Endothelial cell (in vitro differentiated cells): ENCODE measurements at places on chromosomes 4 and X.

GRCh38 chr4:2361366-2362265 is 56.8 kb downstream of the ZFYVE28 start:
- H3K36me3 ChIP-seq, result no peaks in the 10 kb centered on the region
- no peaks in the 10 kb centered on the region for H3K4me1 ChIP-seq
- H3K27me3 ChIP-seq, result peaks cover 2% of the 10 kb centered on the region
- H3K4me3 ChIP-seq, result no peak overlapping the region

DNA sequence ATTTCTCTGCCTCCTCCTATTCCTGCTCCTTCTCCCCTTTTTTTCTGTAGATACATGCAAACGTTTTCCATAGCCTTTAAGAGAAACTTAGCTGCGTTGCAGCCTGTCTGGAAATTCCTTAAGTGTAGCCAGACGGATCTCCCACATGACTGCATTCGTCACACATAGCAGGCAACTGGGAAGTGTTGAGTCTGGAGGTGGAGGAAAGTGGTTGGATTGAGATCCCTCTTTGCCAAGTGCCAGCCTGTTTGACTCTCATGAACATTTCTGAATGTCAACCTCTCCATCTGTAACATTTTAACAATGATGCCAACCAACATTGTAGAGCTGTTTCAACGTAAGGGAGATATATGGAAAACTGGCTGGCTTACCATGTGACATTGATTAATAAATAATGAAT is 45.1 kb upstream of the FAM9A start:
- no peak for DNase-seq
- H3K27me3 ChIP-seq, result no peaks in the 10 kb centered on the region
- H3K4me1 ChIP-seq, result no peaks in the 10 kb centered on the region

DNA sequence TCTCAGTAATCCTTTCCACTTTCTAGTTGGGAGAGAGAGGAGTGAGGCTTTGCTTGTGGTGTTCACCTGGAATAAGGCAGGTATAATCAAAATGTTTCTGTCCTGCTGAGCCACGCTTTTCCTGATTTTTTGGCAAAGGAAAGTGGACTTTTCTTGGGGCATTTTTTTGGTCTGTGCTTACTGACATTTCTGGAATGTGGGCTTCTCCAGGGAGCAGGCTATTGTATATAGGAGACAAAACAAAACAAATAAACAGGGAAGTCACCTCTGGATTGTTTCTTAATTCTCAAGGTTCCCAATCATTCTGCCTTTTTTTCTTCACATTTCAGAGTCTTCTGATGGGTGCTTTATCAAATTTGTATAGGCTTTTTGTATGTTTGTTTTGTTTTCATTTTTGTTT is 25.7 kb upstream of the RP2 start:
- no peak for DNase-seq
- H3K27ac ChIP-seq, result no peak overlapping the region
- no peaks in the 10 kb centered on the region for H3K36me3 ChIP-seq
- H3K27me3 ChIP-seq, result no peaks in the 10 kb centered on the region
- peaks cover 12% of the 10 kb centered on the region for H3K4me1 ChIP-seq

- no peak overlapping the region for H3K27ac ChIP-seq
- peaks cover 10% of the 10 kb centered on the region for H3K4me1 ChIP-seq
- H3K4me3 ChIP-seq, result no peak overlapping the region
- H3K27me3 ChIP-seq, result no peaks in the 10 kb centered on the region
- no peak for DNase-seq
Observed at GRCh38 chr4:156173486-156173885, 219.8 kb upstream of the CTSO start.

DNA sequence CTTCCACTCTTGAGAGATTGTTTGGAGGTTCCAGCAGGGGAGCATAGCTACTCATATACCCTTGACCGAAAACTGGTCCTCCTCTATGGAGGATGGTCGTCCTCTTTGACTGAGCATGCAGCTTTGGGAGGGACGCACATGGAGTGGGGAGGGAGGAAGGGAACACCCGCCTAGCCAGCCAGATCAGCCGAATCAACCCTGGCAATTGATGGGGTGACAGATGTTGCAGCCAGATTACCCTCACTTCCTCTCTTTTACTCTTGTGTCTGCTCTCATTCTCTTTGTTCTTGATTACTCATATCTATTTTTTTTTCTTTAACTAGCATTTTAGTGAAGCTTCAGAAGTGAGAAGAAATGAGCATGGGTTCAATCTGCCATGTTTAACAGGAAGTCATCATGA is 19.6 kb downstream of the MGST2 start:
- peak overlapping the region; percentile 76 for H3K4me3 ChIP-seq
- H3K27ac ChIP-seq, result no peak overlapping the region
- peaks cover 59% of the 10 kb centered on the region for H3K36me3 ChIP-seq
- peaks cover 2% of the 10 kb centered on the region for H3K27me3 ChIP-seq

- no peaks in the 10 kb centered on the region for H3K27me3 ChIP-seq
- DNase-seq, result no peak
- H3K4me3 ChIP-seq, result no peak overlapping the region
Observed at GRCh38 chrX:45876206-45876605, 669.0 kb downstream of the ZNF674 start.

GRCh38 chr4:152936446-152937335 is 568 bp downstream of the FHDC1 start:
- DNase-seq, result peak; percentile 35
- H3K27ac ChIP-seq, result no peak overlapping the region
- peak overlapping the region; percentile 56 for H3K4me3 ChIP-seq
- H3K36me3 ChIP-seq, result no peaks in the 10 kb centered on the region

- H3K4me1 ChIP-seq, result no peaks in the 10 kb centered on the region
- no peak overlapping the region for H3K27ac ChIP-seq
- H3K36me3 ChIP-seq, result no peaks in the 10 kb centered on the region
- no peak overlapping the region for H3K4me3 ChIP-seq
- no peaks in the 10 kb centered on the region for H3K27me3 ChIP-seq
- no peak for DNase-seq
Observed at GRCh38 chr4:17721496-17722355, 59.7 kb downstream of the FAM184B start.

- no peaks in the 10 kb centered on the region for H3K36me3 ChIP-seq
- H3K27me3 ChIP-seq, result no peaks in the 10 kb centered on the region
Observed at GRCh38 chr4:31474221-31474620, 754.1 kb downstream of the PCDH7 start.
